ENCODE measurements at places on chromosomes 1 and 21. TPM values are rescaled to one million over a fixed set of nuclear protein-coding genes. Genes with fewer than 3 reads are reported as not detected.

Gene AKR7A3
- polyA plus RNA-seq = 1.5 TPM

Gene ESPN
- polyA plus RNA-seq = 1.2 TPM

Gene RNU1-3
- not detected for polyA plus RNA-seq

Gene HSD11B1
- not detected for polyA plus RNA-seq

Gene IGSF5
- 0.97 TPM for polyA plus RNA-seq

Gene TRAF3IP3
- polyA plus RNA-seq = 3.3 TPM

Gene CD1B
- polyA plus RNA-seq = not detected

Gene TBX15
- 62.0 TPM for polyA plus RNA-seq

Gene ELOVL1
- not detected for polyA plus RNA-seq

Gene KRTAP19-1
- not detected for polyA plus RNA-seq

Gene LCK
- polyA plus RNA-seq = 0.59 TPM

Gene AGBL4
- 0.72 TPM for polyA plus RNA-seq
